ENCODE measurements at places on chromosomes 2 and 18.

GRCh38 chr2:126658319-126658904 lies 2.5 kb downstream of the GYPC start:
- no peak for DNase-seq

DNA sequence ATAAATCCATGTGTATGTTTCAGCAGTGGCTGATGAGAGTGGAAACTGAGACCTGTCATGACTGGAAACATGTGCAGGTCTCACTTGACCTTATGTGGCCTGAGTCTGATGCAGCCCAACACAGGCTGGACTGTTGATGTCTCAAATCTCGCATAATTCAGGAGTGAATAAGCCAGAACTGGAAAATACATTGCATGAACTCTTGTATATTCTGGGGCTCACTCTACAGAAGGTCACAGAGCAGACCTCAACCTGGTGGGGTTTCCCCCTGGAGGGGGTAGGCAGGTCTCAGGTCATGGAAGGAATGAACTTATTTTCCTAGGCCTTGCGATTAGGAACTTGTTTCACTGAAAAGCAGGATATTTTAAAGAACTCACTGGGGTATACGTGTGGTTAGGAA lies 146.3 kb upstream of the THUMPD2 start:
- no peak for DNase-seq

DNA sequence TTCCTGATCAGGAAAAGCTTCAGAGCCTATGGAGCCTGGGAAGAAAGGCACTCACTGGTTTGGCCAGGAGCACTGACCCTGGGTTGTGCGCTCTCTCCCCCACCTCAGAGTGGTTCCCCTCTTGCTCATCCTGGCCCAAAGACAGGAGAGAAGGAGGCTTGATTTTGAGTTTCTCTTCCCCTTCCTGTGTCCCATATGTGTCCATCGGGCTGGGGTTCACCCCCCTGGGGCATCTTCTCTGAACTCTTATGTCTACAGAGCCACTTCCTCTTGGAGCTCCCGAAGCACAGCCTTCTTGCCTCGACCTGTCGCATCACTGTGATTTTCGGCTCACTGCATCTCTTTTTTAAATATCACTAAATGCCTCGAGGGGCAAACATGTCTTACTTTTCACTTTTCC lies 692.3 kb downstream of the RNF144A start:
- DNase-seq = no peak

GRCh38 chr2:61634512-61634911 lies 96.4 kb upstream of the XPO1 start:
- no peak for DNase-seq

- no peak for DNase-seq
Measured at GRCh38 chr2:232237464-232237863, 141.1 kb upstream of the ALPP start.

- DNase-seq = no peak
Measured at GRCh38 chr2:216661639-216662375, 28.6 kb downstream of the IGFBP2 start.

- no peak for DNase-seq
Measured at GRCh38 chr2:43472527-43473194, 123.2 kb downstream of the THADA start.

- DNase-seq = no peak
Measured at GRCh38 chr2:143946436-143947391, 573.2 kb downstream of the ZEB2 start.

GRCh38 chr2:223681125-223681524 lies 79.0 kb upstream of the SCG2 start:
- DNase-seq = no peak

DNA sequence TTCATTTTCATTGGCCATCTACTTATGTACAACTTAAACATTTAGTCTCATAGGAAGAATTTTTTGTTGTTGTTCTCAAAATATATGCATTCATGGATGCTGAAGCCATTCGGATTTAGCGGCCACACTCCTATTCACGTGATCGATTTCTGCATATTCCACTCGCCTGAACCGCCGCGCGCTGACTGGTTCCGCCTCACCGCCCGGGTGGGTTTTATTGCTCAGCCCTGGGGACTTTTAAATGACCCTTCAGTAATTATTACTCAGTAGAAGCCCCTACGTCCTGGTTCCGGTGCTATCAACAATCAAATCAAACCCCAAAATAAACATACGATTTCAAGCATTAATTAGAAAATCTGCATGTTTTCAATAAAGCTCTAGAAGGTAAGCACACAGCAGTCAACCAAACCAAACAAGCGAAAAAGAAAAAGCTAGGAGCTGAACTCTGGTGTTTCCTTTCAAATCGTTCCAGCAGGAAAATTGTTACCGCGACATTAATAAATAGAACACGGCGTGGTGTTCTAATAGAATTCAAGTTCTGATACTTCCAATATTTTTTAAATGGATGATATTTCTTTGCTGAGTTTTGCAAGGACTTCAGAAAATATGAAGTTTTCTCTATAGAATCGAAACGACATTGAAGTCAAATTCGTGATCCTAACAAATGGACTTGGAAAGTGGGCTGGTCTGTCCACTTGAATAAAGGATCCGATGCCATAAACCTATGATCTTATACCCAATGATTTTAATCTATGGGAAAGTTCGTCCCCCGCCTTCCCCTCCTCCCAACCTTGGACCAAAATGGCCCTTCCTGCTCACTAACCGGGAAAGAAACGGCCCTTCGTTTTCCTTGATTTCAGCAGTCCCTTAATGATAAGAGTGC lies 9.3 kb downstream of the PAX3 start:
- DNase-seq = no peak

DNA sequence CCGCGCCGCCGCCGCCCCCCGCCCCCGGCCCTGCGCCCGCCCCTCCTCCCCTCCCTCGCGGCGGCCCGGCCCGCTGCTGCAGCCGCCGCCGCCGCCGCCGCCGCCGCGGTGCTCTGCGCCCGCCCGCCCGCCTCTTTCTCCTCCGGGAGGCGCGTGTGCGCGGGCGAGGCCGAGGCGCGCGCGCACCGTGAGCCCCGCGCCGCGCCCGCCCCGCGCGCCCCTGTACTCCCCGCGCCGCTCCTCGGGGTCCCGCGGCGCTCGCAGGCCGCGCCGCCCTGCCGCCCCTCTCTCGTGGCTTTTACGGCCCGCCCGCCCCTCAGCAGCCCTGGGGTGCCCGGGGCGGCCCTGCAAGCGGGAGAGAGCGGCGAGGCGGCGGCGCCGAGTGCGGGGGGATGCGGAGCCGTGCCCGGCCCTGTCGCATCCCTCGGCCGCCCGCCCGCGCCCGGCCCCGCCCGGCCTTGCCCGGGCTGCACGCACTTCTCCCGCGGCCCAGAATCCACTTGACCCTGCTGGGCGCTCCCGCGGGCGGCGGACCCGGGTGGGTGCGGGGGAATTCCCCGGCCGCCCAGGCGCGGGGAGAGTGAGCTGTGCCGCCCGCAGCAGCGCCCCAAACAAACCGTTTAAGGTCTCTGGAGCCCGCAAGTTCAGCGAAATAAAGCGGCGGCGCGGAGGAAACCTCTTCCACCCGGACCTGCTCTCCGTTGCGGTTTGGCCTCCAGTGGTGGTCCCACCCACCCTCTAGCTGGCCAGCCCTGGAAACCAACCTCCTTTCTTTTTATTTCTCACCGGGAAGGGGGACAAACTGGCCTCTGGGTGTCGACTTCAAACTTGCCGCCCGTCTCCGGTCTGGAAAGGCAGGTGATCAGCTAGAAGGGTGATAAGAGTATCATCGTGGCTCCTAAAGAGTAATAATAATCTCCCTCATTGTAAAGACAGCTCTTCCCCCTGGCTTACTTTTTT lies 37.4 kb downstream of the AFF3 start:
- no peak for DNase-seq

DNA sequence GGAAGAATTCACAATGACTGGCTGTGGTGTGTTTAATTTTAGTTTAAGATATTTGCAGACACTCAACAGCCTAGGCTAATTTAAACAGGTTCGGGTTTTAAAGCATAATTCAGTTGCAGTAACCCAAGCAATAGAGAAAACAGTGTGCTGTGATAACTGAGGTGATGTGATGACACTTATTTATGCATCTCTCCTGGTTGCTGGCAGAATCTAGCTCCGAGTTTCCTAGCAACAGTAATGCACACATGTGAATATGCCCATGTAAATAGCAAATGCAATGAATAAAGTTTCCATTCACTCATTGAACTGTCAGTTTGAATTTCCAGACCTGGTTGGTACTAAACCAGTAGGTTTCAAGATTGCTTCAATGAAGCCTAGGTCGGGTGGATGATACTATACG lies 426.5 kb downstream of the TMX3 start:
- no peak for DNase-seq

- no peak for DNase-seq
Measured at GRCh38 chr2:218557941-218558340, 10.2 kb downstream of the USP37 start.

DNA sequence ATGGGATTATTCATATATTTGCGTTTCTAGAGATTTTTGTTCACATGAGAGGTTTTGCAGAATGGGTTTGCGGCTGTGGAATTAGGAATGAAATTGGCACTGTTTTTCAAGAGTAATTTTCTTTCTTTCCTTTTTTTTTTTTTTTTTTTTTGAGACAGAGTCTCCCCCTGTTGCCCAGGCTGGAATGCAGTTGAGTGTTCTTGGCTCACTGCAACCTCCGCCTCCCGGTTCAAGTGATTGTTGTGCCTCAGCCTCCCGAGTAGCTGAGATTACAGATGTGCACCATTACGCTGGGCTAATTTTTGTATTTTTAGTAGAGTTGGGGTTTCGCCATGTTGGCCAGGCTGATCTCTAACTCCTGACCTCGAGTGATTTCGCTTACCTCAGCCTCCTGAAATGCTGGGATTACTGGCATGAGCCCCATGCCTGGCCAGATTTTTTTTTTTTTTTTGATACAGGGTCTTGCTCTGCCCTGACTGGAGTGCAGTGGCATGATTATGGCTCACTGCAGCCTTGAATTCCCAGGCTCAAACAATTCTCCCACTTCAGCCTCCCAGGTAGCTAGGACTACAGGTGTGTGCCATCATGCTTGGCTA lies 65.3 kb downstream of the MIB1 start:
- no peak for DNase-seq

- no peak for DNase-seq
Measured at GRCh38 chr2:54520687-54521086, 64.6 kb downstream of the SPTBN1 start.

DNA sequence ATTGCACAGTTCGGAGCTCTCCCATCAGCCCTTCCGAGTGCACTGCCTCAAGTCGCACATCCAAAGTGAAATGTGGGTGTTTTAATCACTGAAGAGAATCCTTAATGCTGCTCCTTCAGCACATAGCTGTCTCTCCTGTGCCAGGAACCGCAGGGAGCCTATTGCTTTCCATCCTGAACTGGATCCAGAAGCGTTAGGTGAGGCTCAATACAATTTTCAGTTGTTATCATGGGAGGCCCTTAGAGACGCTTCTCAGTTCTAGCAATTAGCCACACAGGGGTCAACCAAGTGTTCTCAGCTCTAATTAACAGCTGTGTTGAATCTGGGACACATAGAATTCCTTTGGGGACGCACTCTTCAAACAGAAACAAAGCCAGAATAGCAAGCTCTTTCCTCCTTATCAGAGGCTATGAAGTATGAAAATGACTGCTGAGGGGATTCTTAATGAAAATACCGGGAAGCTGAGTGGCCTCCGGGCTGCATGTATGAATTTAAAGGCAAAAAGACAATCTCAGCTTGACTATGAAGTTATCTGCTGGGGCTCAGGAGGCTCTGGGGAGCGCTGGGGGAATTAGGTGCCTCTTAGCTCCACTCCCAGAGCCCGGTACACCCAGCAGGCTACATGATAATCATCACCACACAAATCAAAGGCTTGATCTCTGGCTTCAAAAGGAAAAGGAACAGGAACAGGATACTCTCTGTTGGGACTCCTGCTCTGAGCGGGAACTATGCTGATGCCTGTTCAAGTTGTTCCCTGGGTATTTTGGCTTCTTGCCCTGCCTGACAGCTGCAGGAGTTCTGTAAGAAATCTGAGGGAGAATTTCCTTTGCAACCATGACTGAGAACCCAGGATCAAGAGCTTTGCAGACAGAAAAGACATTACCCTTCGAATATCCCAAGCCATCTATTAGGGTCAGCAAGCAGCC lies 55.4 kb upstream of the NCOA1 start:
- no peak for DNase-seq

GRCh38 chr2:144432921-144433320 lies 87.0 kb downstream of the ZEB2 start:
- no peak for DNase-seq

GRCh38 chr2:79370976-79371538 lies 141.8 kb upstream of the CTNNA2 start:
- DNase-seq = no peak

GRCh38 chr2:60324536-60324935 lies 228.9 kb downstream of the BCL11A start:
- DNase-seq = no peak

DNA sequence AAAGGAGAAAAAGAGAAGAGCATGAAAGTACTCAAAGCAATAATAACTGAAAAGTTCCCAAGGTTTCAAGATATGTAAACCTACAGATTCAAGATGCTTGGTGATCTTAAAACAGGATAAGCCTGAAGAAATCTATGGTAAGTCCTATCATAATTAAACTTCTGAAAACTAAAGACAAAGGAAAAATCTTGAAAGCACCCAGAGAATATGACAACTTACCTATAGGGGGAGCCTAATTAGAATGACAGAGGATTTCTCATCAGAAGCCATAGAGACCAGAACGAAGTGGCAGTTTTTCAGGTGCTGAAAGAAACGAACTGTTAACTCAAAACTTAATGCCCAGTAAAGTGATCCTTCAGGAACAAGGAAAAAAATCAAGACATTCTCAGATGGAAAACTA lies 59.7 kb downstream of the XDH start:
- no peak for DNase-seq

GRCh38 chr2:217820091-217820819 lies 182.5 kb downstream of the TNS1 start:
- no peak for DNase-seq

- DNase-seq = no peak
Measured at GRCh38 chr2:20198796-20199632, 25.9 kb downstream of the SDC1 start.

DNA sequence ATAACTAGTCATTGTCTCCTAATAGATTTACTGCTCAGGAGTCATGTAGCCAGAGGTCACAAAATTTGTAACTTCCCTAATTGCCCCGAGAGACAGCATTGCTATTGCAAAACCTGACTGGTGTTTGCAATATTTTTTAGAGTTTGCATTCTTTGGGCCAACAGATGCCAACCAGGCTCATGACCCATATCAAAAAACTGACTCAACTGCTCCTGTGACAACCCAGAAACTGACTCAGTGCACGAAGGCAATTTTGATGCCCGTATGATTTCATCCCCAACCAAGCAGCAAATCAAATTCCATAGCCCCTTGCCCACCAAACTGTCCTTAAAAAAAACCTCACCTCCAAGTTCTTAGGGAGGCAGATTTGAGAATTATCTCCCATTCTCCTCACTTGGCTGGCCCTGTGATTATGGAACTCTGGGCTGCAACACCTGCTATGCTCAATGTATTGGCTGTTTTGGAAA lies 951.3 kb downstream of the TSN start:
- DNase-seq = no peak
